ENCODE measurements at places on chromosomes 3 and 15. TPM values are rescaled to one million over a fixed set of nuclear protein-coding genes. Genes with fewer than 3 reads are reported as not detected.

GRCh38 chr3:184785890-184786279 lies 26.1 kb upstream of the VPS8 start:
- no peak for DNase-seq

DNA sequence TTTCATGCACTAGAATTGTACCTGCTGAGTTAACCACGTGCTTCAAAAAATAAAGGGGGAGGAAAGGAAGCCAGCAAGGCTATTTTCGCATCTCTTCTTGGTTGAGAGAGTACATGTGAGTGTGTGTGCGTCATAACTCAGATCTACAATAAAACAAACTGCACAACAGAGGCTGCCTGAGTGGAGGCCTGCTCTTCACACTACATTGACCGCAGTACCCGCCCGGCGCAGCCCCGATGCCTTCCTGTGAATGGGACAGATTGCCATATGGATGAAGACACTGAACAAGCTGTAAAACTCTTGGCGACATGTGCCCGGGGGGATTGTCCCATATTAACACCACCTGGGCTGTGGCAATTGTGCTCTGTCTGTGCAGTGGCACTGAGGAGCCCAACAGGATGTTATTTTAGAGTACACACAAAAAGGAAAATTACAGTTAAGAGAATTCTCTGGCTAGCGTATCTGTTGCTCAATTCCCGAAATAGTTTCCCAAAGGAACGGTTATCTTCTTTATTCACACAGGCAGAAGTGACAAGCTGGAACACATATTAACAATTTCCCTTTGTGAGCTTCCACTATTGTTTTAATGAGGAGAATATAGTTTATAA lies 551.5 kb downstream of the FOXP1 start:
- DNase-seq: peak; percentile 59

Gene RAB27A
- 56.7 TPM for total RNA-seq

DNA sequence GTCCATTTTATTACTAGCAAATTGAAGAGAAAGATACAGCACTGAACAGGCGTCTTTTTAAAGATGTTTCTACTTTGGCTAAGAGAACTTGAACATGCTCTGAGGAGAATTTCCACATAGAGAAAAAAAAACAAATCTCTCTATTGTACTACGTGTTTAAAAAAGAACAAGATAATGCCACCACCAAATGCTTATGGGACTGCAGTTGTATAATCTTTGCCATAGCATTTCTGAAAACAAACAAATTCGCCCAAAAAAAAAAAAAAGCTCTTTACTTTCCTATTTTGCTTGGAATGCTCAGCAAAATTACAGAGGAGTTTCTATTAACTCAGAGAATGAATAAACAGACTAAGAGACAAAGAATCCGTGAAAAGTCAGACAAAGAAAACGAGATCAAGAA lies 114.2 kb downstream of the CNTN3 start:
- DNase-seq: no peak

- no peak for DNase-seq
Measured at GRCh38 chr15:80739919-80740318, 39.3 kb upstream of the CEMIP start.
